ENCODE measurements at places on chromosomes 4 and X.
A peak's percentile ranks its signal among the peaks of the same experiment; 100 is the strongest.

DNA sequence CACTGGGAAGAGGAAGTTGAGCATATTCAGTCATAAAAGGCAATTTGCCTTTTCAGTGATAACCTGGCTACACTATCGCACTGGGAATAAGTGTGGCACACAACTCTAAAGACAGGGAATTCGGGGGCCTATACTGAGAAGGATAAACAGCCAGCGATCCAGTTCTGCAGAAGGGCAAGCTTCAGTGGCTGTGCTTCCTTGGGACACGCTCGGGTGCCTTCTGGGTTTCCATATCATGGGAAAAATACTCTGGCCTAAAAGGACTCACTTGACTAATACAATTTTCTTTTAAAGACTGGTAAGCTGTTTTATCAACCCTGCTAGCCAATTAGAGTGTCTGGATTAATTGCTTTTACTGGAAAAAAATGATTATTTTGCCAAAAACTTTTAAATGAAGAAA, 58.5 kb downstream of the TENM3 start:
- DNase-seq, result no peak

- DNase-seq, result no peak
These were observed 35.6 kb downstream of the BCLAF3 start for GRCh38 chrX:19955306-19955705.

DNA sequence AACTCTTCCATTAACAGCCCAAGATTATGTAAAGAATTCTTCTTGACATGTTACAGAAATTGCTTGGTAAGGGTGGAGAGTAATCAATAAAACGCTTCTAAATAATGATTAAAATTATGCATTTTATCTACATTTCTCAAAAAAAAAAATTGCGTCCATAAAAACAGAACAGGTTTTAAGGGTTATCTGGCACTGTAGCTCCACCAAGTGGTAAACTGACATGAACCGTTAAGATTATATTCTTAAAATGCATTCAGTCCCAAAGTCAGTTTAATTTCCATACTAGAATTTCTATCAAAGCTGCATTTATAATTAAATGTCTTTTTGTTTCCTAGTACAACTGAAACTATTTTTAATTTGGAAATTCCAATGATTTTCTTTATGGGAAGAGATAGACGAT, 214.0 kb upstream of the UGT8 start:
- no peak for DNase-seq

DNA sequence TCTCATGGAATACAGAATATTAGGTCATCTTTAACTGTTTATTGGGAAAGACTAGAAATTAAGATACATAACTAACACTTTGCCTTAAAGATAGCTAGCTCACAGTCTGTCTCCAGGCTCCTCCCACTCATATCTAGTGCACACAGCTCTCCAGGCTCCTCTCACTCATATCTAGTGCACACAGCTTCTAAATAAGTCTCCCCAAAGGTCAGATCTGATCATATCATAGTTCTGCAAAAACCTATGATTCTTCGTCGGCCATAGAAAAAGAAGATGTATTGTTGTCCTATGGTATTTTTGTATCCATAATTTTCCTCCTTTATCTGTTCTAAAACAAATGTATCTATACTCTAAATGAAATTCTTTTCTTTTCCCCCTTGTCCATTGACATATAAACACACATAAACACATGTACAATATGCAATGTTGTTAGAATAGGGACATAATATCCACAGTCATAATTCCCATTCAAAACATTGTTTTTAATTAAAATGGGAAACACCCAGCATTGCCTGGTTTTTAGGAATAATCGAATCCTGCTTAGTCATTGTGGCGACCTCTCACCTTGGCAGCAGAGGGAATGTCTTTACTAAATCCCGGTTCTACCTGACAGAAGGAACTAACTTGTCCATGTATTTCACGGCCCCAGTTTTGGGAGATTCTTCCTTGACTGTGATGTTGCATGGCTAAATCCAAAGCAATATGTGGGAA, 1282.0 kb downstream of the PCDH7 start:
- DNase-seq, result no peak

DNA sequence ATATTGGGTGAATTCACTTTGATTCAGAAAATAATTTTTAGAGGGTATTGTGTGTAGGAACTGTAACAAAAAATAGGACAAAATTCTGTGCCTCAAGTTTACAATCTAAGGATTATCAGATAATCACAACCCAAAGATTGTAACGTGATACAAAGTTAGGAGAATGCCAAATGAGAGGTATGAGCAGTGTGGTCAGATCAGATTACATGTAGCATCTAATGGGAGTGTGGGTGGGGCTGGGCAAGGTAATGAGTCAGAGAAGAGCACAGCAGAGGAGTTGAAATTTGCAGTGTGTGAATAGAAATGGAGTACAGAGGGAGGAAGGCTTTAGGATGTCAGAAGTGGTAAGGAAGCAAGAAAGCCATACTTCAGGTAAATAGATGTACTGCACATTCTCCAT, 103.4 kb upstream of the TEX13A start:
- DNase-seq, result no peak

GRCh38 chr4:133938061-133938460, 263.5 kb downstream of the PABPC4L start:
- no peak for DNase-seq

- DNase-seq, result no peak
These were observed 57.0 kb upstream of the GRPEL1 start for GRCh38 chr4:7124689-7125442.

- DNase-seq, result no peak
These were observed 212.9 kb downstream of the LDB2 start for GRCh38 chr4:16685536-16685935.

- peak; percentile 80 for DNase-seq
These were observed 1.3 kb upstream of the EOLA1 start for GRCh38 chrX:149539283-149540130.

- peak; percentile 46 for DNase-seq
These were observed 51.7 kb upstream of the CHRDL1 start for GRCh38 chrX:110847334-110847733.

- no peak for DNase-seq
These were observed 23.5 kb upstream of the ELF2 start for GRCh38 chr4:139200506-139200905.

DNA sequence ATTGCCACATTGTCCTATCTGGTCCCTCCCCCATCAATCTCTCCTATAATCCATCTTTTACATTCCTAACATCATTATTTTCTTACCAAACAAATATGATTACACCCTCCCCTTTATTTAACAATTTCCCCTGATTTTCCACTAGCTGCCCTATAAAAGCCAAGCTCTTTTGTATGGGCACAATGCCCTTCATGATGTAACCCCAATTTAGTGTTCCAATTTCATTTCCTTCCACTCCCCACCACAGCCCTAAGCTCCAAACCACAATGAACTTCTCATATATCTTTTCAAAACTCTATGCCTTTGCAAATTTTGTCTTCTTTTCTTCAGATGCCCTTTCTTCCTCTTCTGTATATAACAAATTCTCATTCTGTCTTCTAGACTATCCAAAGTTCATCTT, 39.5 kb upstream of the PTPN13 start:
- DNase-seq, result no peak

DNA sequence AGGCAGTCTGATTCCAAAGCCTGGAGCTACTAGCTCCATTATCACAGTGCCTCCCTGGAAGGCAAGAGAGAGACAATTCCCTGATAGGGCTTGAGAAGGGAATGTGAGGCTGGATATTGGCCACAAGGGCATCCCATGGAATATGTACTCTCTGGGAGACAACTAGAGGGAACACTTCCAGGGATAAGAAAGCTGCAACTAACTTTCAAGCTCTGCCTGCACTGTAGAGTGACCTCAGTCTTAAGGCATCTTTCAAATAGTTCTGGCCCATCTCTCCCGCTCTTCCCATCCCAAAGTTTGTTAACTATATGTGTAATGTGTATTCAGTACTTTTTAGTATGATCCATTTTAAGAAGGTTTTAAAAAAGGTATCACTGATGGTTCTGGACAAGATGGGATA, 13.1 kb upstream of the RNF212 start:
- no peak for DNase-seq

- DNase-seq, result no peak
These were observed 152.1 kb upstream of the HPGD start for GRCh38 chr4:174674305-174674840.

DNA sequence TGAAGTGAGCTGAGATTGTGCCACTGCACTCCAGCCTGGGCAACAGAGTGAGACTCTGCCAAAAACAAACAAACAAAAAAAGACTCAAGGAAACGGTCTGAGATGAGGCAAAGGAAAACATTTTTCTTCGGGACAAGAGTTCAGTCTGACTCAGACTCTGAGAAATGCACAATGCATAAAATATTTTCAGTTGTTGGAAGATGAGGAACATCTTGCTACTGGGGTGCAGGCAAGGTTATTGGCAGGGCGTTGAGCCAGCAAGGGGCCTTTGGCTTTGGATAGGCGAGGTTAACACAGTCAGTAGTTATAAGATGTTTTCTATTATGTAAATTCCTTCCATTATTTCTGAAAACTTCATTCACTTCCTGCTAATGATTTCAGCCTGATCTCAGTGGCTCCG, 96.1 kb upstream of the VCX start:
- DNase-seq, result no peak

DNA sequence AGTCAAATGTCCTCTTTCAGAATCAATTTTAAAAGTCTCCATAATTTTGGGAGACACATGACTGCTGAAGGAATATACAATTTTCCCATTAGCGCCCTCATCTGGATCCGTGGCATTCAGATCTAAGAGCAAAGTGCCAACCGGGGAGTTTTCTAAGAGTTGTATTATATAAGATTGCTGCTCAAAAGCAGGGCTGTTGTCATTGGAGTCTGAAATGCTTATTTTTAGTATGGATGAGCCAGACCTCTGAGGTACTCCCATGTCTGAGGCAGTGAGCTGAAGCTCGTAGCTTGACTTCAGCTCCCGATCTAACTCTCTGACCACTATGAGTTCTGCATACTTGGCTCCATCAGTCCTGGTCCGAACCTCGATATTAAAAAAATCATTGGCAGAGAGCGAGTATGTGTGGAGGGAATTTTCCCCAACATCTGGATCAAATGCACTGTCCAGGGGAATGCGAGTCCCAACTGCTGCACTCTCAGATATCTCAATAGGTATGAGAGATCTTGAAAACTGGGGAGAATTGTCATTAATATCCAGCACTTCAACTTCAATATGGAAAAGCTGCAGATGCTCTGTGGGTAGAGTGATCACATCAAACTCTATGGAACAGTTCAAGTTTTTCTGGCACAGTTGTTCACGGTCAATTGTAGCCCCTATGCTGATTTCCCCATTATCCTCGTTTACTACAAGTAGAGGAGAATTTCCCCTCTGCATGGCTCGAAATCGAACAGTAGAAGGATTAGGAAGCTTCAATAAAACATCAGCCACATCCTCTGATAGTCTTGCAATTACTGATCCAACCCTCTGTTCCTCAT, 917 bp downstream of the PCDH18 start:
- DNase-seq, result no peak

DNA sequence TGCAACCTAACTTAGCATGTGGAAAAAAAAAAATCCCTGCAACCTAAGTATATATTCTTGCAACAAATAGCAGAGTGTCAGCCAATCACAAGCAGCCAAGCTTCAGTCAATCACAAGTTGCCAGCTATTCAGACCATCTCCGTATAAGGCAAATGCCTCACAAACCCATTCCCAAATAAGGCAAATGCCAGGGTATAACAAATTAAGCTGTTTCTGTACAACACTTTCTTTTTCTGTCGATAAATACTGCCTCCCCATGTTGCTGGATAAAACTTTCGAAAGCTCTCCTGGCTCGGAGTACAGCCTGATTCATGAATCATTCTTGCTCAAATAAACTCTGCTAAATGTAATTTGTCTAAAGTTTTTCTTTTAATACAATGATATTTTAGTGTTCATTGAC, 460.7 kb upstream of the SMIM31 start:
- no peak for DNase-seq

- no peak for DNase-seq
These were observed 3.6 kb downstream of the NKX1-1 start for GRCh38 chr4:1402516-1403091.

GRCh38 chr4:188266386-188266785, 127.1 kb downstream of the TRIML1 start:
- DNase-seq, result no peak

GRCh38 chrX:47563801-47564315, 2.9 kb downstream of the ARAF start:
- peak; percentile 3 for DNase-seq

GRCh38 chr4:25977397-25978170, 63.6 kb downstream of the SMIM20 start:
- no peak for DNase-seq

GRCh38 chr4:140800666-140801065, 44.5 kb upstream of the TBC1D9 start:
- DNase-seq, result no peak

GRCh38 chr4:7434766-7435150, at the start of gene PSAPL1:
Gene PSAPL1, minus strand, starts transcription at chr4:7434930. Its CDS starts 51 bp downstream, at chr4:7434879.
- no peak for DNase-seq

DNA sequence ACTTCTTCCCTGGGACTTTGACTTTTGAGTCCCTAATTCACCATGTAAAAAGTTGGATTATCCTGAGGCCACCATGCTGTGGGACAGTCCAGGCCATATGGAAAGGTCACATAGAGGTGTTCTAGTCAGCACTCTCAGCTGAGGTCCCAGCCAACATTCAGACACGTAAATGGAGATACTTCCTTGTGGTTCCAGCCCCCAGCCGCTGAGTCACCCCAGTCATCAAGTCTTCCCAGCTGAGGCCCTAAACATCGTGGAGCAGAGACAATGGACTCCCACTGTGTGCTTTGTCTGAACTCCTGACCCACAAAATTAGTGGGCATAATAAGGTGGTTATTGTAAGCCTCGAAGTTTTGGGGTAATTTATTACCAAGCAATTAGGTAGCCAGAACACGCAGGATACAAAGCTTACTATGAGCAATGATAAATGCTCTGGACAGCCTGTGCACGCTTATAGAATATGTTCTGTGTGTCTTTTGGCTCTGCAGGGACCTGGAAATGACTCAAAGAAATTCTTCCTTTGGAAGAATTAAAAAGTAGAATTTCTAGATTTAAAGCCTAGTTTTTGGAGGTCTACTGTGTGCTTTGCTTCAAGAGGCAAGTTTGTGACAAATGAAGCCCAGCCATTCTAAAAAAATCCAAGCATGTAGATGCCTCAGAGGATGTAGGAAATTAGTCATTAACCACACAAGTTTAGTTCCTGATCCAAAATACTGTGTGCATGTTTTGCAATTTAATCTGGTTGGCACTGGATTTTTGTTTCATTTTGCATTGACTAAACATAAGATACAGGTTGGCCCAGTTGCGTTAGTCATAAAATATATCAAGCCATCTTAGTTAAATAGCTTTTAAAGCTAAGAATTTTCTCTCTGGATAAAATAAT, 33.2 kb upstream of the SLC9A7 start:
- DNase-seq, result peak; percentile 41

DNA sequence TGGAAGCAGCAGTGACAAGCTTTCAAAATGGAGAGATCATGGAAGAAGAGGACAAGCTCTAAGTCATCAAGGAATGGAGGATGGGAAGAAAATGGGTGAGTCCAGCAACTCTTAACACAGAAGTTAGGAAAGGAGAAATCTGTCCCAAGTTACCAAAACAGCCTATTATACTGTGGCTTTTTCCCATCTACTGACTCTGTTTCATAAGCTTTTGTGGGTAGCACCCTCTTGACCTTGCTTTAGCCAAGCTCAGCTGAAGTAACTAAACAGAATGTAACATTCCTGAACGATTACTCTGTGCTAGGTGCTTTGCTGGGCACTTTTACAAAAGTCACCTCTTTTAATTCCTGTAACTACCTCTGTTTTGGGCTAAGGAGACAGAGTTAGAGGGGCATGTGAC, 54.9 kb downstream of the MAP7D2 start:
- no peak for DNase-seq

Data from GM13976 (cell line).